ENCODE measurements at places on chromosomes 3 and 15.

DNA sequence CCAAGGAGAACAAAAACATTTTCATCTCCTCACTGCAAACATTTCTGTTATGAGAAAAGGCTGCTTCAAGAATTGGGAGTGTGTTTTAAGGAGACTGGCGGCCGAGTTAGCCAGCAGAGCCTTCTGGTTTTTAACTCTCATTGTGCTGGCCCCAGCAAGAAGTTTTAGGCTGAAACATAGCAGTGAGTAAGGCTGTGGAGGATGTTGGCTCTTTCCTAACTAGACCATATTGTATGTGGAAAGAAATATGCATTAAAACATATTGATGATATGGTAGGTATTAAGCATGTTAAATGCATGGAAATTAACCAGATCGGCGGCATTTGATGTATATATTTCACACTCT, 90.7 kb downstream of the TIGIT start:
- no peak for DNase-seq

GRCh38 chr15:98599909-98600691, 48.2 kb upstream of the IGF1R start:
- peak; percentile 44 for DNase-seq

GRCh38 chr15:99845009-99845408, 111.8 kb upstream of the LYSMD4 start:
- no peak for DNase-seq

GRCh38 chr15:25188051-25188450, 233.3 kb downstream of the SNRPN start:
- no peak for DNase-seq

DNA sequence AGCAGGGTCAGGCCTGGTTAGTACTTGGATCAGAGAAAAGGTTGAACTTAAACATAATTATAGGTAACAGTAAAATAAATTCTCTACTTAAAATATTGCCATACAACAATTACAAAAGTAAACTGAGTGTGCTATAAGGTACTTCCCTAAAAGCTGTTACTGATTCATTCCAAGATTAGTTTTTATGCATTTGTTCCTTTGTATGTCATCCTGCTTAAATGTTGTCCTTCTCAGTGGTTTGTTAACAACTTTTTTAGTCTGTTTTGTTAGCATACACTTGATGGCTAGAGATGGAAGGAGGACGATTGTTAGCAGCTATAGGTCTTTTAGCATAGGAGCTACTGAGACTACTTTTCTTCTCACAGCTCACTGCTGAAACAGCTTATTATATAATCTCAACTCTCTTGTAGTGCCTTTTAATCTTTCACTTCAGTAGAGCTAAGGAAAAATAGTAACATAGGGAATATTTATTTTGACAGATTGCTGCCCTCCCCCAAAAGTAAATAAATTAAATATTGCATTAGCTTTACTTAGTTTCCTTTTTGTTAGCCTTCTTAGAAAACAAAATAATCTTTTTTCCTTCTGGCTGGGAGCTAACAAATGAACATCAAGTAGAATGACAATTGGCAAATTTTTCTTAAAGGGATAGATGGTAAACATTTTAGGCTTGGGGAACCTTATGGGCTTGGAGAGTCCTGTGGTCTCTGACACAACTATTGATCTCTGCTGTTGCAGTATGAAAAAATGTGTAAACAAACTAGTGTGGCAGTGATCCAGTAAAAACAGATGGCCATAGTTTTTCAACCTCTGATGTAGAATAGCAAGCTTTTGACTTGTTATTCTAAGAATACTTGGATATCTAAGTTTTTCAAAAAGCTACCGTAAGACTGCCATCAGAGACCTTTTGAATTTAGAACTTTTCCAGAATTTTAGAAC, 39.5 kb downstream of the USP8 start:
- DNase-seq: no peak

- no peak for DNase-seq
Measured at GRCh38 chr15:38091078-38091645, 156.7 kb downstream of the TMCO5A start.

DNA sequence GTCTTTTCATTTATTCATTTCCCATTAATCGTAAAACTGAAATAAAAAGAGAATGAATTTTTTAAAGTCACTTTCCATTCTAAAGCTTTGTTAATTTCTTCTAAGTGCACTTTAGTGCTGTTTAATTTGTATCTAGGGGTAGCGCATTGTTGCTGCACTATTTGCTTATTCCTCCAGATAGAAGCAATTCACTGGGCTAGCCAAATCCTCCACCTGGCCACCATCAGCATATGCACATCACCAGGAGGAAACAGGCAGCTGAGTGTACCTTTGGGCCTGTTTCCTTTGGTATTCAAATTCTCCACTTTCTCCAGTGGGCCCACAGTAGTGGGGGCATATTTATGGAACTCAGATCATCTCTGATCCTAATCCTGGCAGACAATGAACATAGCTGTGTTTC, 29.8 kb upstream of the CPB1 start:
- DNase-seq: no peak

DNA sequence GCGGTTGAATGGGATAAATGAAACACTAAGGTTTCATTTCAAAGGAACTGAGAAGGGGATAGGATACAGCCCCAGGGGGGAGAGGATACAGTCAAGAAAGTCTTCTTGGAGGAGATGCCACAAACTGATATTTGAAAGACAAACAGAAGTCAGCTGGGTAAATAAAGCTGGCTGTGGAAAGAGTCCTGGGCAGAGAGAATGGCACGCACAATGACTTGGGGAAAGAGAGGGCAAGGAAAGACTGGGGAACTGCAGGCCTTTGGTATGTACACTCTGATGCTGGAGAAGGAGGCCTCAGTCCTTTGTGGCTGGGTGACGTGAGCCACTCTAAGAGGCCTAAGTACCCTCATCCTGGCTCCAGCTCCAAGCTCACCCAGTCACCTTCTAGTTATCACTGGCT, 45.2 kb upstream of the LMCD1 start:
- no peak for DNase-seq
